ENCODE measurements at places on chromosomes 12 and 14.

DNA sequence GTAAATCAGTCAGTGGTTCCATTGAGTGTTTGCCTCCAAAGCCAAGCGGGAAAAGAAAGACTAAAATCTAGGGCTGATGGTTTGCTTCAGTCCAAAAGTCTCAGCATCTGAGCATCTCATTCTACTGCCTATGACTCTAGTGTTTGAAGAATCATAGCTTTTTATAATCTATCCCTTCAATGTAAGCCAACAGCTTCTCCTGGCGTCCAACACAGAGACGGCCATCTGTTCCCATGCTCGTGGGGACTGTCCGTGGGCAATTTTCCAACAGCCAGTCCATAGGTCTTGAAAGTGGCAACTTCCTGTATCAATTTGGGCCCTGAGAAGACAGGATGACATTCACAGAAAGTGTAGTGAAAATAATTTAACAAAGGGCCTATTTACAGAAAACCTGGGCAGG, 544.4 kb upstream of the TMEM132C start:
- peak; percentile 14 for DNase-seq

GRCh38 chr14:24300326-24300980, 803 bp downstream of the NOP9 start:
- DNase-seq = no peak

GRCh38 chr14:70755655-70756054, 53.7 kb downstream of the MAP3K9 start:
- DNase-seq = no peak

DNA sequence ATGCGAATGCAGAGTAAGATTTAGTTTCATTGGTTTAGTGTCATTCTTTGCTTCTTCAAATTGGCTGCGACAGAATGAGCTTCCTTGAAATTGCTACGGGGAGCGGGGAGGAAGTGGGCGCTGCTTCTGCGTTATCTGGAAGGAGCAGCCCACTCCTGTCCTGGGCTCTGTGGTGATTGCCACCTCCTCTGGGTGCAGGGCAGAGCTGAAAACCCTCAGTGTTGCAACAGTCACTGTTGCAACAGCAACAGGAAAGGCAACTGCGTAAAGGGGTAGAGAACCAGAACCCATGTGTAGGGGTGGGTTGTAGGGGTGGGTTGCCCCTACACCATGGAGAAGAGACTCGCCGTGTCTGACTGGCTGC, 57.7 kb downstream of the MAX start:
- DNase-seq = no peak

- no peak for DNase-seq
Measured at GRCh38 chr14:80211153-80212022, at the start of gene DIO2. TSS of gene DIO2 (minus strand) at chr14:80211504. CDS start at chr14:80211472, 32 bp downstream.

GRCh38 chr12:124539084-124540041, 28.0 kb downstream of the NCOR2 start:
- DNase-seq = no peak

- DNase-seq = no peak
Measured at GRCh38 chr12:98489176-98489575, 26.2 kb upstream of the TMPO start.

GRCh38 chr14:49589387-49589786, 3.2 kb upstream of the RPS29 start:
- no peak for DNase-seq

GRCh38 chr12:121800694-121801594, 2.9 kb upstream of the SETD1B start:
- DNase-seq = no peak

DNA sequence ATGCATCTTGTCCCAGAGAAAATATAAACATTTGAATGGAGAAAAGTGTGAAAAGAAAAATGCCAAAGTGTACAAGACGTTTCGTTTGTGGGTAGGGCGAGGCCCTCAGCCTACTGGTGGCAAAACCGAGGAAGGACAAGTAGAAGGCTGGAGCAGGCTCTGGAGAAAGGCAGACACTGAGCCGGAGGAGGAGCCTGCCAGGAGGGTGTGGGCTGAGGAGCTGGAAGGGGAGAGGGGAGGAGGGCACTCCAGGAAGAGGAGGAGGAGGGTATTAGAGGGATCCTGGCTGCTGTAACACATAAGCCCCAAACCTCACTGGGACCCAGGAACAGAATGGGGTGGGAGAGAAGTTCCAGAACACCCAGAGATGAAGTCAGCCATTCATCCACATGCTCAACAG, 47.7 kb downstream of the CLMN start:
- DNase-seq = no peak

- no peak for DNase-seq
Measured at GRCh38 chr12:93785249-93786010, 108.3 kb downstream of the CRADD start.

- no peak for DNase-seq
Measured at GRCh38 chr12:50275556-50275955, 7.8 kb downstream of the LIMA1 start.

GRCh38 chr14:34081101-34081575, 130.3 kb upstream of the EGLN3 start:
- no peak for DNase-seq

- no peak for DNase-seq
Measured at GRCh38 chr14:95191445-95192199, 34.3 kb upstream of the DICER1 start.

- no peak for DNase-seq
Measured at GRCh38 chr12:13022851-13023271, 21.3 kb upstream of the FAM234B start.

DNA sequence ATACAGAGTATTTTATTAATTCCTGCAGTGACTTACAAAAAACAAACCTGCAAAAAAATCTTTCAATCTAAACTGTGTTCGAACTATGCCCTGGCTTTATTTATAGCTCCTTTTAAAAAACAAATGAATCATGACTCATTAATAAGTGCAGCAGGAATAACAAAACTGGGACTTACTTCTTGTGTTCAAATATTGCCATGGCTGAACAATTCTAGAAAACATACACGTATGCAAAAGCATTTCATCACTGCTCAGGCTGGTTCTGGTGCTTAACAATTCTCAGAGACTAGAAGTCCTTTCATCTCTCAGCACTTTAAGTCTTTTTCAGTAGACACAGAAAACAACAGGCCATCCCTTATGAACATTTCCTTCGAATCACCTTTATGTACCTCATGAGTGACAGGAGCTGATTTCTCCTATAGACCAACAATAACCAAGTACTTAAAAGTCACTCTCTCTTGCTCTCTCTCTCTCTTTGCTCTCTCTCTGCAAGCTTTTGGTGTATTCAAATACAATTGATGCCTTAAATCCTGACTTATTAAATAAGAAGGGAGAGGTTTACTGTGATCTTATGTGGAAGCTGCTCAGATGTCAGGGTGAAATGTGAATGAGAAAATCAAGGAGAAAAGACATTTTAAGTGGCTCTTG, 268.8 kb downstream of the TTC8 start:
- no peak for DNase-seq

DNA sequence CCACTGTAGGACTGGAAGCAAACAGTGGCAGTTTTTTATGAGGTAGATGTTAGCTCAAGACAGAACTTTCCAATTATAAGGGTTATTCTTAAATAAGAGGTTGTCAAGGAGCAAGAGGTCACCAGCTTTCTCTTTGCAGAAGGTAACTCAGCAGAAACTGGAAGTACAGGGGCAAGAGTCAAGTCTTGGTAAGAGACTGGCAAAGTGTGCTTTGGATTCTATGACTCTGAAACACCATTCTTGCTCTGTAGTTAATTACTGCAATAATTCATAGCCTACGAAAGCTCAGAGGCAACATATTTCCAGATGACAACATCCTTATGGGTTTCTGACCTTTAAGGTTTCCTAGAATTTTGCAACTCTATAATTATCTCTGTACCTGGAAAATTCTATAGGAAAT, 51.3 kb downstream of the RMST start:
- no peak for DNase-seq

GRCh38 chr14:104705340-104706047, 16.1 kb downstream of the INF2 start:
- no peak for DNase-seq

- no peak for DNase-seq
Measured at GRCh38 chr12:92193063-92193462, 47.4 kb upstream of the BTG1 start.

- no peak for DNase-seq
Measured at GRCh38 chr14:68823434-68824206, 30.8 kb upstream of the ZFP36L1 start.

DNA sequence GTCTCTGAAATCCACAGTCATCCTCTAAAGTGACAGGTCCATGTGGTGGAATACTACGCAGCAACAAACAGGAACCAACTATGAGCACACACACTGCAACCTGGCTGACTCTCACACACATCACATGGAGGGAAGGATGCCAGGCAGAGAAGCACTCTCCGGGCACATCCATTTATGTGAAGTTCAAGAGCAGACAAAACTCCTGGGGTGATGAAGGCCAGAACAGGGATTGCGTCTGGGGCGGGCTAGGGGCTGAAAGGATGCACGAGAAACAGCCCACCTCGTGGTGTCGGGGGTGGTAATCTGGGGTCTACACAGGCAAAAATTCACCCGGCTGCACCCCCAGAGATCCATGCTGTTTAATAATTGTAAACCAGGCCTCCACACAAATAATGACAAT, 100.2 kb downstream of the DICER1 start:
- no peak for DNase-seq

GRCh38 chr12:93153321-93153720, 224.2 kb upstream of the EEA1 start:
- DNase-seq = no peak

DNA sequence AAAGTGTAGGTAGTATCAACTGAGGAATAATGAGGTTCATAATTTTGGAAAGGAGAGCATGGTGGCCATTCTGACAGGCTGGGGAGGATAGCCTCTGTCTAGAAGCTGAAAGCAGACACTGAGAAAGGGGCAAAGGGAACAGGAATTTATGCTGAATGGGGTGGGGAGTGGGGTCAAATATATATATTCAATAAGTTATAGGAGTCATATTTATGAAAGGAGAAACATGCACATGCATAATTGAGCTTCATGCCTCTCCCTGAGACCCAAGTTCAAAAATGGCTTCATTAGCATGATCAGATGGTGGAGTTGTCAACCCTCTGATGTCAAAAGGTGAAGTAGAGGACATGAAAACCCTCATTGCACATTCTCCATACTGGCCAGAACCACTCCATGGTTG, 33.9 kb upstream of the ARID2 start:
- no peak for DNase-seq

- DNase-seq = no peak
Measured at GRCh38 chr14:65728604-65729003, 316.1 kb downstream of the FUT8 start.

GRCh38 chr14:77989441-77989991, 180.7 kb upstream of the NRXN3 start:
- DNase-seq = no peak

- DNase-seq = no peak
Measured at GRCh38 chr12:129997239-129997638, 93.4 kb upstream of the TMEM132D start.

GRCh38 chr14:77790566-77791224, 9.2 kb upstream of the ADCK1 start:
- no peak for DNase-seq

DNA sequence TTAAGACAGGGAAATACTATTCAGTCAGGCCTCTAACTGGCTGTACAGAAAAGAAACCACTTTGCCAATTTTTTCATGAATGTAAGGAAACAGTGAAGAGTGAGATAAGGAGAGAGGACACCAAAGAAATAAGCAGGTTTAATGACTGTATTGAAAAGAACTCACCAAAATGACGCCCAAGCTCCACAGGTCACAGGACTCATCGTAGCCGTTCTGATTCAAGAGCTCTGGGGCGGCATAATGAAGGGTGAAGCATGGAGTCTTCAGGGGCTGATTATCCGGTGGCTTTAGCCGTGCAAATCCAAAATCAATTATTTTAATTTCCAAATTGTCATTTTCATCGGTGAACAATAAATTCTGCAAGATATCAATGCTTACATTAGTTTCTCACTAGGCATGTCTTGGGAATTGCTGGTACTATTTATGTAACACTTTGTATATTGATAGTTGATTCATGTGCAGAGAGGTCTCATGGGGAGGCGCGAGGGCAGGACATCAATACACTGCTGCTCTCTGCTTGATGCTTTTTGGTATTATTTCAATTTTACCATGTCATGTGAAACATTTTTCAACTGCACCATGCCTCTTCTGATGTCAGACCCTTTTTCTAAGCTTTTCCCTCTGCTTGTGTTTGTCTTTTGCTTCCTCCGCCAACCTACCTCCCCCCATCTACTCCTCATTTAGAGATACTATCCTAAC, 74.2 kb upstream of the TTC7B start:
- no peak for DNase-seq

DNA sequence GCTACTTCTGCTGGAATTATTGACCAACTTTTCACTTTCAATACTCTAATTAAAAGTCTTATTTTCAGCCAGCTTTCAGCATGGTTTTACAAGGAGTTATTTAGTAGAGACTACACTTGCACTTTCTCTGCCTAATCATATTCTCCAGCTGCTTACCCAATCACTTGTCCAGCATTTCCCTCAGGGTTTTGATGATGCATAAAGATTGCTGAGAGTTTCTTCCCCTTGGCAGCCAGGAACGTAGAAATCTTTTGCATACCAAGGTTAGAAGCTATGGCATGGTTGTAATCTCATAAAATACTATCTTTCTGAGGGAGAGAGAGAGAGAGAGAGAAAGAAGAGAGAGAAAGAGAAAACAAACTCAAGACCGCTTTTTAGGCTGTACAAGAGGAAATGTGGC, 10.8 kb downstream of the OR4Q3 start:
- DNase-seq = no peak

DNA sequence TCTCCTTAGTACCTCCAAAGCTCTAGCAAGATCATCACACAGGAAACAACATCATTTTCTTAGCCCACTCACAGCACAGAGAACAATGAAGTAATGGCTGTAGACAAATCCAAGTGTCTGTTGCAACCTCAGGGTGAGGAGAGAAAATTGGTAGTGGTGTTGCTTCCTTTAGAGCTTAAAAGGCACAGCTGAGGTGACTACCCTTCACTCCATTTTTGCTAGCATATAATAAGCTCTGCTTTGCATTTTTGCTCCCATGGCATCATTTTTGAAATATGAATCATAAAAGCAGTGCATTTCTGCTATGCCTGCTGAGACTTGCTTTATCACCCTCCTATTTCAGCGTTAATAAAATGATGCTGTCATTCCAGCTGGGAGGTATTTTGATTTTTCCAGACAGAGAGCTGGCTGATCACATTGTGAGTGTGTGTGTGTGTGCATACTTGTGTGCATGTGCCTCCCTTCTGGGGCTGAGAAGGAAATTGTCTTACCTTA, 18.5 kb upstream of the PCNX1 start:
- DNase-seq = no peak

GRCh38 chr14:78455896-78456435, 285.8 kb downstream of the NRXN3 start:
- DNase-seq = peak; percentile 39

- DNase-seq = no peak
Measured at GRCh38 chr12:123712780-123713319, 697 bp downstream of the ATP6V0A2 start.

GRCh38 chr12:107318806-107319532, 225.6 kb upstream of the CRY1 start:
- peak; percentile 18 for DNase-seq

GRCh38 chr14:75561013-75561432, 17.4 kb upstream of the FLVCR2 start:
- DNase-seq = peak; percentile 50
